ENCODE measurements at places on chromosomes 6 and 20.

DNA sequence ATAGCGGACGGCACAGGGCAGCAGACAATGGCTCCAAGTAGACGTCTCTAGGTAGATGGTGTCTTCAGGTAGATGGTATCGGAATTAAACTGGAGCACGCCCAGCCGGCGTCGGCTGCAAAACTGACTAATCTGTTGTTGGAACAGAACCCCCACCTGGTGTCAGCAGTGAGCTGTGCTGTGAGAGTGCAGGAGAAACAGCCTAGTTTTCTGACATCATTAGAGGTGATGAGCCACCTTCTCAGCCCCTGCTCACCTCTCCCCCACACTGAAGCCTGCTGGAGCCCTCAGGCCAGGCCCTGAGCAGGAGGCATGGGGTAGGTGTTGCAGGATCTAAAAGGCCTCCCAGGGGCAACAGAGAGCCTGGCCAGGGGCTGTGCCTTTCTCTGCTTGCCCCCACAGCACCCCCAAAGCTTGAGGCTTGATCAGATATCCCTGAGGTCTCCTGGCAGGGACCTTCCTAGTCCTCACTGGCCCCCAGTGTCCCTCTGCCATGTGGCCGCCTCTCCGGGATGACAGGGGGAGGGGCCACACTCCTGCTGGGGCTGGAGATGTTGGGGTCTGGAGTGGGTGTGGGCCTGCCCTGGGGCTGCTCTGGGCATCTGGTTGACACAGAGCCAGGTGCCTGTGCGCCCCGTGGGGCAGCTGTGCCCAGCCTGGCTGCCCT is 6.9 kb upstream of the HELZ2 start:
- peak; percentile 49 for DNase-seq

- no peak for DNase-seq
Measured at GRCh38 chr20:11796026-11796425, 121.7 kb upstream of the BTBD3 start.

GRCh38 chr20:49447946-49448809 is 34.3 kb downstream of the KCNB1 start:
- DNase-seq: no peak

- no peak for DNase-seq
Measured at GRCh38 chr6:38239719-38240451, 399.8 kb downstream of the BTBD9 start.

GRCh38 chr6:135883045-135883444 is 31.5 kb downstream of the PDE7B start:
- DNase-seq: peak; percentile 28

DNA sequence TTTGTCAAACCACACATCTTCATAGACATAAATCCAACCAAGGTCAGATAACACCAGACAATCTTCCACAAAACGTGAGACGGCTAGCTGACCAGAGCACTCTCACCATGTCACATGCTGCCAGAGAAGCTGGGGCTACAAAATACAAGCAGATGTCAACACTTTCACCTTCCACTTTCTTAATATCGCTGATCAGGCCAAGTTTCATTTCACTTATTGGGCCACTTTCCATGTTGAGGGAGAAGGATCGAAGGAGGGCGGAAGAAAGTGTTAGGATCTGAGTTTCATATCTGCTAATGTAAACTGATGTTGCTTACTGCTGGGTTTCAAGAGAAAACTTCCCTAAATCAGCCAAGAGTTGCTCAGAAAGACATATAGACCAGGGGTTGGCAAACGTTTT is 177.0 kb upstream of the PRDM1 start:
- no peak for DNase-seq

- DNase-seq: no peak
Measured at GRCh38 chr6:112690497-112691202, 343.5 kb downstream of the RFPL4B start.

DNA sequence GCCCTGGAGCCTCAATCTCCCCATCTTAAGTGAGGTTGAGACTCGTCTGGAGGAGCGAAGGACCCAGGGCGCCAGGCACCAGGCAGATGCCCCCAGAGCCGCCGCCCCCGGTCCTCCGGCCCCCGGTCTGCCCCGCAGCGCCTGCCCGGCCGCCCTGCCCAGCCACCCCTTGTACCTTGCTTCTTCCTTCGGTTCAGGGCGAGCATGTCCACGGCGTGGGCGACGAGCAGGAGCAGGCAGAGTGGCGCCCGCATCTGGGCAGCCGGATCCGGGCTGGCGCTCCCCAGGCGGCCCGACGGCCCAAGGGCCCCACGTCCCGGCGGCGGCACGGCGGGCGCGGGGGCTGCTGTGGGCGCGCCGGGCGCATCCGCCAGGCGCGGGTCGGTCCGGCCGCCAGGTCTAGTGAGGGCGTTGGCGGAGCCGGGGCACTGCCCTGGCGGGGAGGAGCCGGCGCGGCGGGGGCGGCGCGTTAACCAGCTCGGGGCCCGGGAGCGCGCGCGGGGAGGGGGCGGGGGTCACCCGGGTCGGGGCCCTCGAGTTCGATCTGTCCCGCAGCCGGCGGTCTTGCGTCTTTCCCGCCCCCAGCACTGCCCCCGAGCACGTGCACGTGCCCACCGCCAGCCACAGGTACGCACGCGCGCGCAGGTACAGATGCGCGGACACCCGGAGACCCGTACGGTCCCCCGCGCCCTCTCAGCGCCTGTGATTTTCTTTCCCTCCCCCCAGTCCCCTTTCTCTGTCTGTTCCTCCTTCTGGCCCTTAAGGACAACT is at the start of gene RSPO4:
TSS of gene RSPO4 (minus strand) at position 401 of the 771 bp plus-strand sequence. CDS start at position 254, 147 bp downstream.
- DNase-seq: no peak

- DNase-seq: no peak
Measured at GRCh38 chr6:1585669-1586049, 24.1 kb upstream of the FOXC1 start.

GRCh38 chr6:139474145-139475108 is 100.0 kb upstream of the CITED2 start:
- DNase-seq: peak; percentile 19

DNA sequence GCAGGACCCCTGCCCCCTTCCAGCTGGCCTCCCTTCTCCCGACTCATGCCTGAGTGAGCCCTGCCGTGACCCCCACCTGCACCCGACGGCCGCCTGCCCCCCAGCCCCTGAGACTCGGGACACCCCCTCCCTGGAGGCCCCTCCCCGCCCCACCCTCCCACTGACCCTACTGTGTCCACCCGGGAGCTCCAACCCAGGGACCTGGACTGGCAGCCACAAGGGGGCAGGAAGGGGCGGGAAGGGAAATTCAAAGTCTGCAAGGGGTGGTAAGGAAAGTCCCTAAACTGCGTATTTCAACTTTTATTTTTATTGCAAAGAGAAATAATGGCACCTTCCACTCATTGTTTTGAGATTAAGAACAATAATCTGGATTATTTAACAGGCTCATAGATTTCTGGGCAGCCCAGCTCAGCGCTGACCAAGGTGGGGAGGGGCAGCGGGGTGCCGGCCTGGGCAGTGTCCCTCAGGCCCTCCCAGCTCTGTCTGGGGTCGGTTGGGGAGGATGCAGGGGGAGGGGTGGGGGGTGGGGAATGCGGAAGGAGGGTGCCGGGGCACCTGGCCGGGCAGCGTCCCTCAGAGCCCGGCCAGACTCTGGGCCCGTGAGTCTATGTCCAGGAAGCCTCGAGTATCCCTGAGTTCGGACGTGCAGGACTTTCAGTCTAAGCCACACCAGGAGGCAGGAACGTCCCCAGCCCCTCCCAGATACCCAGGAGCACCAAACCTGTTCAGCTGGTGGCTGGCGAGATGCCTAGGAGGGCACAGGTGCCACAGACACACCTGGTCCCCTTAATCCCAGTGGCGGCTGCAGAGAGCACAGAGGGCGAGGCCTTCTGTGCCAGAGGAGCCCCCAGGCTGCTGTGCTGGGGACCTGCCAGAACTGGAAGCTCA is 1.3 kb upstream of the PTK6 start:
- DNase-seq: peak; percentile 68

DNA sequence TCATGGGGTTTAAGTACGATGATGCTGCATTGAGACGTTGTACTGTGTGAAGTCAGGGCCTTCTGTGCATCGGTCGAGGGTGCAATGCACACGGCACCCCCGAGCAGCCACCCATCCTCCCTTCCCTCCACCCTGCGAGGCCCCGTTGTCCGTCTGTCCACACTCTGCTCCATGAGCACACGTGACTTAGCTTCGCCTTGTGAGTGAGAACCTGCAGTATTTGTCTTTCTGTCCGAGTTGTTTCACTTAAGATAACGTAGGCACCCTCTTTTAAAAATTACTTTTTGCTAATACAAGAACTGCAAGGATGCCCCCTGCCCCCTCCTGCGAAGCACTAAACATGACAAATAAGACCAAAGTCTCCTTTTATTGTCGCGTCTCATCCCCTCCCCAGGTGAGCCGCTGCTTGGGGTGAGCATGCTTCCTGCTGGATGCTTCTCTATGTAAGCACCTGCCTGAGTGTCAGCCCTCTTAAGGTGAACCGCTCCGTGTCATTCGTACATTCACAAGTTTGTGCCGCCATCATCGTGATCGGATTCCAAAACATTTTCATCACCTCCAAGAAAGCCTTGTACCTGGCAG is 3.6 kb upstream of the RBBP8NL start:
- no peak for DNase-seq

- no peak for DNase-seq
Measured at GRCh38 chr6:2957696-2958330, 13.6 kb downstream of the SERPINB6 start.

DNA sequence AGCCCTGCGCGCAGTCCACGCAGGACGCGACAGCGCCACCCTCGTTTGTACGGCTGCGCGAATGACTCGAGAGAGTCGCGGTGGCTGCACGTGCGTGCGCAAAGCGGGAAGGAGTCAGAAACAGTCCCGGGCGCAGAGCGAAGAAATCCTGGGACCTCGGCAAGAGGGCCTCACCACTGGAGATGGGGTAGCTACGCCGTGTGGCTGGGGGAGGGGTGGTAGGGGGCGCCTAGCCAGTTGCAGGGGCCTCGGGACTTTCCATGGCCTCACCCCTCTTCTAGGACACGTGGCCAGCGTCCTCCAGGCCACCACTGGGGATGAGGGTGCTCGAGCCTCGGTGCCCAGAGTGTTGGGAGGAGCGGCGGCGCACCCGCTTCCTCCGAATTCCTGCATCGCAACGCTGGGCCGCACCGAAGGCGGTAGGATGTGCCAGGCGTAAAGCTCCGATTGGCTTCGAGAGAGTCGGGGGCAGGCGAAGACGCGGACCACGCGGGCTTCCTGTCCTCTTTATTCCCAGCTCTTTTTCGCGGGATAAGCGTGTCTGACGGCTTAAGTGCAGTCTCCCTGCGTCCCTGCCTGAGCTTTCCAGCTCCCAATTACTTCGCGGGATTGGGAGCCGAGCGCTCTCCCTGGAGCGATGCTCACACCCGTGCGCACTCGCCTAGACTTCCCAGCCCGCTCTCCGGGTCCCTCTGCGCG is 38.7 kb downstream of the NCR2 start:
- no peak for DNase-seq

- peak; percentile 88 for DNase-seq
Measured at GRCh38 chr20:44089987-44090674, 96.9 kb downstream of the JPH2 start.

DNA sequence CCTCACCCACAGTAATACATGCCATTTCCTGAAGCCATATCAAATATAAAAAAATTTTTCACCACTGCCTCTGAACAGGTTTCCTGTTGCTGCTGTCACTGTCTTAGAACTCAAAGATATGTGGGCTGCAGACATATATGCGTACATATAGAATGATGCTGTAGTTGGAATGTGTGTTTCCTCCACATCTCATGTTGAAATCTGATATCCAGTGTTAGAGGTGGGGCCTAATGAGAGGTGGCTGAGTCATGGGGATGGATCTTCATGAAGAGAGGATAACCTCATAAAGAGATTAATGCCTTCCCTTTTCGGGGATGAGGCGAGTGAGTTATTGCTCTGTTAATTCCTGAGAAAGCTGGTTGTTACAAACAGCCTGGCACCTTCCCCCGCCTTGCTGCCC is 7.7 kb upstream of the SCP2D1 start:
- DNase-seq: no peak

DNA sequence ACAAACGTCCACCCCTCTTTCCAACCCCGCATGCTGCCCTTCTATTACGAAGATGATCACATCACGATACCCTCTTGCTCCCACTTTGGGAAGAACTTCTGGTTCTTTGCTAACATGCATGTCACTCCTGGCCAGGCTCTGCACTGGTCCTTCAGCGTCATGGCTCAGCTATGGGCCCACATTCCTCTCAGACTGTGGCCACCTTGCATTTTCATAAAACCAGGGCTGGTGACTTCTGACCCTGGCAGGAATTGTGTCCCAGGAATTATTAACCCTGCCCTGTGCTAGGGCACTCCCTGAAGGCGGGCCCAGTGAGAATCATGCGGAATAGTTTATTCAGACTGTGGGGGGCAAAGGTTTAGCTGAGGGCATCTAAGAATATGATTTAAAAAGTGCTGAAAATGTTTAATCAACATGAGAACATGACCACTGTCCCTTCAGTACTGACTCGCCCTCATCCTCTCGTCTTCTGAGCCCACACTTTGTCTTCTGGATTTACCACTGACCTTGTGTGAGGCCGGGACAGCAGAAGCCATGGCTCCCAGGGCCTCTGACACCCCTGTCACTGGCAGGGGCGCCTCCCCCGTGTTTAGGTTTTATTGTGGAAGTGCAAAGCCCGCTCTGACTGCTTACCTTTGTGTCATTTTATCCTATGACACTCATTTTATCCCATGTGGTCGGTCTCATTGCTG is 38.1 kb upstream of the THBS2 start:
- no peak for DNase-seq

GRCh38 chr6:169158174-169158573 is 95.5 kb downstream of the THBS2 start:
- DNase-seq: no peak

DNA sequence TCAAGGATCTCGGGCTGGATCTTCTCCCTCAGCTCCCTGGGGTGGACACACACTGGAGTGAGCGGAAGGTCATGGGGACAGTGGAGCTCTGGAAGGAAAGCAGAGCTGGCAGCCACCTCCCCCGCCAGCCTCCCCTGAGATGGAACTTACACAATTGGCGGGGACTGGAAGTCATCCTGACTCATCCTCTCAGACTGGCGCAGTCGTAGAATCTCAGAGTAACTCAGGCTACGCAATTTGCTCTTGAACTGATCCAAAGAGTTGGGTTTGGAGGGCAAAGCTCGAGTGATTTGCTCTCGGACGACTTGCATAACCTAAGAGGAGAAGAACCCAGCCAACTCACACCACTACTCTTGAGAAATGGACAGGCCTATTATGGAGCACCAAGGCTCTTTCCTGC is 34.8 kb downstream of the ELMO2 start:
- DNase-seq: no peak
